T-helper 2 cell treated with Interferon-gamma antibody and Interleukin-4, amounts not matched to agents 5 μg/mL and 100 μg/mL, for 36 hours (primary cell): ENCODE measurements at places on chromosomes 2 and 18.

DNA sequence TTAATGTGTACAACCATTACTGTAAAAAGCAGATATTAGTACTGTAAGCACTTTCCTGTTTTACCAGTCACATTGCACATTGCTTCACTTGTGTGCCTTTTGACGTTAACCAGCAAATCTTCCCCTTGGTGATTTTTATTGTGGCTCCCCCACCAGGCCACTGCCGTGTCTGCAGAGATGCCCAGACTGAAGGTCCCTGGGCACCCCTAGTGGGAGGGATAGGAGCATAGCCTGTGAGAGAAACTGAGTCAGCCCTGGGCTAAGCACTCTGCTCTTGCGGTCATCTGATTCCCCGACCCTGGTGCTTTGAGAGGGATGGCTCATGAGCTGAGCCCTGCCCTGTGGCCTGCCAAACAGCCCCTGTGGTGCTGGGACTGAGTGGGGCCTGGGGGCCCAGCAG, 73.4 kb downstream of the INPP4A start:
- peak; percentile 35 for DNase-seq

- no peak for DNase-seq
These were observed 89.2 kb upstream of the LRATD1 start for GRCh38 chr2:14543284-14543683.

GRCh38 chr2:170013802-170014551, 164.0 kb upstream of the MYO3B start:
- no peak for DNase-seq

DNA sequence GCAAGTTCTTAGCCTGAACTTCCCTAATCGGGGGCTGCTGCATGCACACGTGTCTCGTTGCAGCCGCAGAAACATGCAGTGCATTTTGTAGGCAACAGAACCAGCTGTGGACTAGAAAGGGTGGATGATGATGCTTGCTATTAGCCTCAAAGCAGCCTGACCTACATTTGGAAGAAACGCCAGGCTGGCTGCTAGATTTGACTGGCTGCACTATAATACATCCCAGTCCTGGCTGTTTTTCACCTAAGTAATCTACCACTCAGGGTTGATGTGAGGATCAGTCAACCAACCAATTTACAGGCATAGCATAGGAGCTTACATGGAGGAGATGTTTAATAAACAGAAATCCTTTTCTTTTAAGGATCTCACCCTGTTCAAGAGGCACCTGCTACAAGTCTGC, 56.4 kb upstream of the SPP2 start:
- DNase-seq: no peak

GRCh38 chr18:8450013-8450412, 159.2 kb upstream of the RAB12 start:
- DNase-seq: no peak
